Left lung (tissue), 14 donors: ENCODE measurements at places on chromosomes 11 and 22. TPM values are rescaled to one million over a fixed set of nuclear protein-coding genes. Genes with fewer than 3 reads are reported as not detected.

TRPC6 gene
- 11.0 TPM for total RNA-seq

OR52I2 gene
- total RNA-seq: not detected

KDM4E gene
- not detected for total RNA-seq

PATZ1 gene
- total RNA-seq: 23.4 TPM

OR52I1 gene
- not detected for total RNA-seq

DKK3 gene
- 122 TPM for total RNA-seq

P2RY6 gene
- 2.2 TPM for total RNA-seq
